ENCODE measurements at places on chromosomes 6 and 20.

- no peak for DNase-seq
Observed at GRCh38 chr6:169646906-169647567, 54.8 kb downstream of the WDR27 start.

DNA sequence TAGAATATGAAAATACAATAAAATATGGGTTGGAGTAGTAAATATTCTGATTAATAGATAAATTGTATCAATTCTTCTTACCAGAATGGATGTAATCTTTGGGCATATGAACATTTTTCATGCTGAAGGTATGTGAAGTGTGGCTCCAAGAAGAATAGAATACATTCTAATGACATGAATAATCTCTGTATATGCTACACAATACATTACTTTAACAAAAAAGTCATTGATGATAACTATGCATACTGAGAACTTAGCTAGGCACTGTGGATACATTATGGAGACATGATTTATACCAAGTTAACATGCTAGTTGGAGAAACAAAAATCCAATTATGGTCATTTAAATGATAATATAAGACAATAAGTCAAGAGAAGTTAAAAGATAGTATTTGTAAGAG lies 62.7 kb upstream of the HDAC2 start:
- DNase-seq: no peak

DNA sequence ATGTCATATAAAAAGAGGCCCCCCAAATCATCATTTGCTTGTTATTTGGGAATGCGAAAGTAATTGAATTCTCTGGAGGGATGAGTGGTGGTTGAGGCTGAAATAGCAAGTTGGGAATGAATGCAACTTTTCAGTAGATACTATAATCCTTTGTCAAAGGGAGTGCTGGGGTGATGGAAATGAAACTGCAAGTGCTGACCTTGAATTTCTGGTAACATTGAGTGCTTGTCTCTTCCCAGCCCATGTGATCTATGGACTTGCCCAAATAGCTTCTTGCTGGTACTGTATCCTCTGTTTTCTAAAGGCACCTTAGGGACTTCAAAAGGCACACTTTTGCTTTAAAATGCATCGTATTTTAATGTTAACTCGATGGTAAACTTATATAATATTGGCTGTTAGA lies 14.8 kb downstream of the PAQR8 start:
- DNase-seq: no peak

- DNase-seq: no peak
Observed at GRCh38 chr6:88545991-88546390, 379.8 kb upstream of the CNR1 start.
